ENCODE measurements at places on chromosomes 5 and 9.

DNA sequence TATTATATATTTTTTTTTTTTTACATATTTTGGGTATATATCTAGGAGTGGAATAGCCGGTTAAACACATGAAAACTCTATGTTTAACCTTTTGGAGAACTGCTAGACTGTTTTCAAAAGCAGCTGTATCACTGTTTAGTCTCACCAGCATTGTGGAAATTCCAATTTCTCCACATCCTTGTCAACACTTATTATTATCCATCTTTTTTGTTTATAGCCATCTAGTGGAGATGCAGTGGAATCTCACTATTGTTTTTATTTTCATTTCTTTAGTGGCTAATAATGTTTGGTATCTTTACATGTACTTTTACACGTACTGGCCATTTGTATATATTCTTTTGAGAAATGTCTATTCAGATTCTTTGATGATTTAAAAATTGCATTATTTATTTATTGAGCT, 22.7 kb upstream of the CCDC180 start:
- DNase-seq: no peak

- DNase-seq: no peak
Observed at GRCh38 chr5:42858687-42859086, 47.0 kb upstream of the SELENOP start.

DNA sequence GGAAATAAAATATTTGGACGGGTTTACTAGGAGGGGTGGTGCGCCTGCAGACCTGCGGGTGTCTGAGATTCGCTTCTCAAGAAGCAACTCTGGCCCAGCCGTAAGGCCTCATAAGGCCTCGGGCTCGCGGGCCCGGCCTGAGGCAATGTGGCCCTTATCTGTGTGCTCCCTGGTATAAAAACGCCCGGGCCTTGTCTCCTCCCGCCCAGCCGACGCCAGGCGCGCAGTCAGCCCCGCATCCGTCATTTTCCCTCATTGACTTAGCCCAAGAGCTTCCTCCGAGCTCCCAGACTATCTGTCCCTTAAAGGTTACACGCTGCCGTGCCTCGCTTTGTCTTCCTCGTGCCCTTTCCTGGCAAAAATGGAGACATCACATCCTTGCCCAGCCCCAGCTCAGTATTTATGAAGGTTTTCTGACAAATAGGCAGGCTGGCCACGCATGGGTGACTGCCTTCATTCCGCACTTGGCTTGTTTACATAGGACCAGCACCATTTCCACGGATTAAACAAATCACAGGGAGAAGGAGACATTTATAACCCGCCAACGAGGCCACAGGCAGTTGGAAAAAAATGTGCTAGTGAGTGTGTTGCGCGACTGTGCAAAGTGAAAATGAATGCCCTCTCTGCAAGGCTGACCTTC, 74.5 kb upstream of the TBCA start:
- no peak for DNase-seq

DNA sequence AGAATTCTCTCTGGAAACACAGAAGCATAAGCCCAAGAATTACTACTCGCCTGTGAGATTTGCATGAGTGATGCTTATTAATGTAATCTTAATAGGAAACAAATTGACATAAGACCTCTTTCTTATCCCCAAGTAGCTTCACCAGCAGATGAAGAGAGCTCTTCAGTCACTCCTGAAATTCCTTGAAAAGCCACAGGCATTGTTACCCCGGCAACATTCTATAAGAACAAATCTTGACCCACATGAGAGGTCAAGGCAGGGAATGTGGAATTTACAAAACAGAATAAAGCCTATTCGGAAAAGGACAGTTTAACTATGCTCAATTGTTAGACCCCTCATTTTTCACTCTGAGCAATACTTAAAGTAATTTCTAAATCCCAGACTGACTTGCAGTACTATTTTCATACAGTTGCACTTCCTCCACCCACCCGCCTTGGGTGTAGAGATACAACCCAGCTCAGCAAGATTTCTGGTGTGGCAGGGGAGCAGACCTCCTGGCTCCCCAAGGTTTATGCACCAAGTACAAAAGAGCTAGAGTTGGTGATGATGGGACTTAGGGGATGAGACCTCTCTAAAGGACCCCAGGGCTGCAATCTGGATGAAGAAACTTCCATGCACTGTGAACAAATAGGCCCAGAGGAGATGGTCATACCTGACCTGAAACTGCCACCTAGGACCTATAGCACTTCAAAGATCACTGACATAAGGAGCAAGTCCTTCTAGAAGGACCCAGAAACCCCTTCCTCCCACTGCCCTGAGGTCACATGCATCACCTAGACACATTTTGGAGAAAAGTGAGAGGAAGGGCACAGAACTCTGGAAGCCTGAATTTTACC, 242.1 kb downstream of the ZNF608 start:
- no peak for DNase-seq

- DNase-seq: no peak
Observed at GRCh38 chr5:180977852-180978251, 10.8 kb upstream of the BTNL3 start.

DNA sequence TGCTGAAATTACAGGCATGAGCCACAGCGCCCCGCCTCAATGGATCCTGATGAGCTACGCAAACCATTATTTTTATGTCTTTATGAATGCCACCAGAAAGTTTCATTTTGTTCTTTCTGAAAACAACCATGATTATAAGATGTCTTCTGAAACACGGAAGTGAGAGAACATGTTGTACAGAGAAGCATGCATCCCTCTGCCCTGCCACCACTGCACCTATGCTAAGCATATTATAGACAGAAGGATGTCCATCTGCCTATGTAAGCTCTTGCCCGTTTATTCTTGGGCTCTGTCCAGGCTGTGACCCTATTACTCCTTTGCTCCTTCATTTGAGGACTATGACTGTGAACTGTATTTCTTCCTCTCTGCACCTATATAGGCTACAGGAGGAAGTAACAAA, 74.3 kb downstream of the GRAMD2B start:
- DNase-seq: no peak

GRCh38 chr9:91958174-91958573, 8.1 kb upstream of the ROR2 start:
- DNase-seq: no peak

DNA sequence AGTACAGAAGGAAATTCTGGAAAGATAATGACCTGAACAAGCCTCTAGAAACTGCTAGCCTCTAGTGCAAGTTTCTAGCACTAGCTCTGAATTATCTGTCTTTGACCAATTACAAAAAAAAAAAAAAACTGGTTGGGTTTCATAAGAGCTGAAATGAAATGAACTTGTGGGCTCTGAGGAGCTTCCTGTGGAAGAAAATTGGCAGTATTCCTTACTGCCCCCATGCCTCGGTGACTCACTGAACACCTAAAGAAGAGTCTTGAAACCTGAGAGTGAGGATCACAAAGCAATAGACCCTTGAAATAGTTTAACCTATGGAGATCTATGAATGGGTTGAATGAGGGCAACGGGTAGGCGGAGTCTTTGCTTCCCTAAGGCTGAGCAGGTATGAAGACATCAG, 263.6 kb upstream of the RASA1 start:
- DNase-seq: no peak

GRCh38 chr9:26951794-26952193, 4.4 kb upstream of the IFT74 start:
- DNase-seq: no peak

DNA sequence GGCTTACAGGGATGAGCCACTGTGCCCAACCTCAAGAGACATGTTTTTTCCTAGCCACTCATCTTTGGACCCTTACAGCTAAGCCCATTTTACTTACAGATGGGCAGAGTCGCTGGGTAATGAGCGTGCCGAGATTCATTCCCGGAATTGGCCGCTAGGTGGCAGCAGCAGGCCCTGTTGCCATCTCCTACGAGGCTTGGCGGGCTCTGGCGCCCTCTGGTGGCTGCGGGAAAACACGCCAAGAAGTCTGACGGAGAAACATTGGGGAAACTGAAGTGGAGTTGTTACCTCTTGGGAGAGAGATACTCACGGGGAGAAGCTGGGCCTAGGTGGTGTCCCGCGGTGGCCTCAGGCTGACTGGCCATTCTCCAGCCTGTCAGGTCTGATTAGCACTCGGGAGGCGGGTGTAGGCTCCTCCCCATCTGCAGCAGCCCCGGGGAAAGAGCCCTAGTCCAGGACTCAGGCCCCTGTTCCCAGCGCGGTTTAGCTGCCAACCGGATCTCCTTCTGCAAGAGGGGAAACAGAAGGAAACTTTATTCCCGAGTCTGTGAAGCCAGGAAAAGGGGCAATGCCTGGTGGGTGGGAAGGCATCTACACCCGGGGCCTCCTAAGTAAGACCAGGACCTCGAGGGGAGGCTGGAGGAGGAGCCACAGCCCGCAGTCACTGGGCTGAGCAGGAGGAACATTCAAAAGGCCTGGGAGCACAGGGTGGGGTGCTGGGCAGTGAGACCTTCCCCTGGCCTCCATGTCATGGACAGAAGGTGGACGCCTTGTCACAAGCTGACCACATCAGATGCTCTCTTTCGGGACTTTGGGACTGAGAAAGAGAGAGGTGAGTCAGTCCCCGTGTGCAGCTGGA, 9.7 kb downstream of the PTGES2 start:
- DNase-seq: peak; percentile 96

GRCh38 chr9:13163946-13164345, 115.5 kb downstream of the MPDZ start:
- DNase-seq: no peak

DNA sequence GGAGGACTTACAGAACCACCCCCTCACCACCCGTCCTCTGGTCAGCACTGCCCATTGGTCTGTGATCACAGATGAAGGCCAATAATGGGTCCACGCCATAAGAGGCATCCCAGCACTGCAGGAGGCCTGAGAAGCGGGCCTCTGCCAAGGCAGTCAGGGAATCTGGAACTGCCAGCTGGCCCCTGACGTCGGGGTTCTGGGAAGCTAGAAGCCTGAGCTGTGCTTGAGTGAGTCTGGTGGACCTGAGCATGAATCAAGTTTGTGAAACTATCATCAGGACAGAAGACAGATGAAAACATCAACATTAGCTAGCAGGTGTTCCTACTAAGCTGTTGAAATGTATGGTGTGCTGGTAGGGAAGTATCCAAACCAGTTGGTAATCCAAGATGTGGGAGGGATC, 7.8 kb downstream of the ANGPTL2 start:
- DNase-seq: no peak

- DNase-seq: no peak
Observed at GRCh38 chr5:53971131-53971530, 339.2 kb downstream of the ARL15 start.

DNA sequence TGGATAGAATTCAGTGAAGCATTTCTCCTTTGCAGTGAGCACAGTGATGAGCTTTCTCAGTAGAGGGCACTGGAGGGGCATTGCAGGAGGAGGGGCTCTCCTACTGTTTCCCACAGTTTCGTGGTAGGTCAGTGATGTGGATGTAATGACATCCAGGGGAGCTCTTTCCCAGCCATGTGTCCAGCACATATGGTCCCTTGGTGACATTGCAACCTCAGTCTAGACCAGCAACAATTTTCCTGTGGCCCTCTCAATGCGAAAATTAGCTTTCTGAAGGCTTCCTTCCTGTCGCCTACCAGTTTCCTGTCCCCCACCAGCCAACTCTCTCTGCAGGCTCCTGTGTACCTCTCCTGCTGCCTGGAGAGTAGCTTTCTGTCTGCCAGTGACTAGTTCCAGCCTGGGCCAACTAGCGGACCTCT, 6.9 kb upstream of the PDCL start:
- DNase-seq: peak; percentile 10

- no peak for DNase-seq
Observed at GRCh38 chr9:93459432-93459847, 6.1 kb upstream of the FAM120AOS start.

- no peak for DNase-seq
Observed at GRCh38 chr9:134055981-134056461, 11.8 kb downstream of the BRD3 start.

DNA sequence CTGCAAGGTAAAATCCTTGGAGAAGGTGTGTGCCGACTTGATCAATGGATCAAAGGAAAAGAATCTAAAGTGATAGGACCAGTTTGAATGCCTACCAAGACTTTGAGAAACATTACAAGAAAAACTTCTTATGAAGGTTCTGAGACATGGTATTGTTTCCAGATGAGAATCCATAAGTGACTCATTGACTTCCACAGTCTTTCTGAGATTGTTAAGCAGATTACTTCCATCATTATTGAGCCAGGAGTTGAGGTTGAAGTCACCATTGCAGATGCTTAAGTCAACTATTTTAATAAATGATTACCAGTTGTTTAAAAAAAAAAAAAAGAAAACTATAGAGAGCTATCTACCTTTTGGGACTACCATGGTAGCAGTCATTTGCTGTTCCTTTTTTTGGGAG, 7.0 kb downstream of the LNPEP start:
- DNase-seq: no peak

GRCh38 chr5:77645158-77645994, 6.9 kb upstream of the OTP start:
- DNase-seq: no peak

DNA sequence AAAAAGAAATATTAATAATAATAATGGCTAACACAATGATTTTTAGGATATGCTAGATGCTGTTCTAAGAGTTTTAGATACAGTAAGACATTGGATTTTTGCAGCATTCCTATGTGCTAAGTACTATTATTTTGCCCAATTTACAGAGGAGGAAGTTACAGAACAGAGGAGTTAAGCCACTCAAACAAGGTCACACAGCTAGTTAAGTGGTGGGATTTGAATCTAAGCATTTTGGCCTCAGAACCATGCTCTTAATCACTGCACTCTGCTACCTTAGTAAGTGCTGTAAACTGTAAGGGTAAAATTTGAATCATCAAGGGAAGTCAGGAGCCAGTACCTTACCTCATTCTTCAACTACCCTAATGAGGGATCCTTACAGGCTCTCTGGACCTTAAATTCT, 25.4 kb downstream of the RPS23 start:
- no peak for DNase-seq

DNA sequence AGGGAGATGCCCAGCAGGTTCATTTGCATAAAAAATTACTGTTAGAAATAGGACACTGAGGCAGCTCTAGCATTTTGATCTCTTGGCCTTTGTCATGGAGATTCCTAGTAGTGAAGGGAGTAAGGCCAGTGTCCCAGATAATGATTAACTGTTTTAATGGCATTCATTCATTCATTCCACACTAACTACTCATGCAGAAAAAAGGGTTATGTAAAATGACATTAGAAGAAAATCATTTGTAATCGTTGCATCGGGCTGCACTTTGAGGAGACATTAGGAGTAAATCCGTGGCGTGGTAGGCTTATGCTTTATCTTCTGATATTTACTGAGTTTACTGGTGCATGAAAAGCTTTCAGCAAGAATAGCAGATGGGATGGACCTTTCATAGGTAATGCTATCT, 82.6 kb upstream of the GRHPR start:
- no peak for DNase-seq

DNA sequence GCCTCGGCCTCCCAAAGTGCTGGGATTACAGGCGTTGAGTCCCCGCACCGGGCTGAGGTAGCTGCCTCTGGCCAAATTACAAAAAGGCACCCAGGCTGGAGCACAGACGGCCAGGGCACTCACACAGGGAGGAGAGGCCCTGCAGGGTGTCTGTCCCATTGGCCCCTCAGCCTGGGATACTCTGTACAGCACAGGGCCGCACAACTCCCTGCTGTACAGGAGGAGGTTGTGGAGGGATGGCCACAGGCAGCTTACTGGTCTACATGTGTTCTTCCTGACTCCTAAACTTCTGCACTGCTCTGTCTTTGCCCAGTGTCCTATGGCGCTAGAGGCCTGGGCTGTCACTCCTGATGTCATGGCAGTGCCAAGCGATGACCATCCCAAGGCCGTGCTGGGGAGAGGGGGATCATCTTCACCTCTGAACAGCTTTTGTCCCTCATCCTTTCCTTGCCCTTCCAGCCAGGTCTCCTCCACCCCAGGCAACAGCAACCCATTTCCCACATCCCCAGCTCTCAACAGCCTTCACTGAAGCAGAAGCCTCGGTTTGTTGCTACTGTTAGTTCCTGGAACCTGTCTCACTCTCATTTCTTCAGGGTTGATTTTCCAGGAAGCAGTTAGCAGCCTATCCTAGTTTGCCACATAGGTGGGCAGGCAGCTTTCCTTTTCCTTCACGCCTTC, 1.8 kb upstream of the CNOT6 start:
- no peak for DNase-seq

Data from CD4-positive, alpha-beta T cell (primary cell).